ENCODE measurements at places on chromosomes 13 and 19.

DNA sequence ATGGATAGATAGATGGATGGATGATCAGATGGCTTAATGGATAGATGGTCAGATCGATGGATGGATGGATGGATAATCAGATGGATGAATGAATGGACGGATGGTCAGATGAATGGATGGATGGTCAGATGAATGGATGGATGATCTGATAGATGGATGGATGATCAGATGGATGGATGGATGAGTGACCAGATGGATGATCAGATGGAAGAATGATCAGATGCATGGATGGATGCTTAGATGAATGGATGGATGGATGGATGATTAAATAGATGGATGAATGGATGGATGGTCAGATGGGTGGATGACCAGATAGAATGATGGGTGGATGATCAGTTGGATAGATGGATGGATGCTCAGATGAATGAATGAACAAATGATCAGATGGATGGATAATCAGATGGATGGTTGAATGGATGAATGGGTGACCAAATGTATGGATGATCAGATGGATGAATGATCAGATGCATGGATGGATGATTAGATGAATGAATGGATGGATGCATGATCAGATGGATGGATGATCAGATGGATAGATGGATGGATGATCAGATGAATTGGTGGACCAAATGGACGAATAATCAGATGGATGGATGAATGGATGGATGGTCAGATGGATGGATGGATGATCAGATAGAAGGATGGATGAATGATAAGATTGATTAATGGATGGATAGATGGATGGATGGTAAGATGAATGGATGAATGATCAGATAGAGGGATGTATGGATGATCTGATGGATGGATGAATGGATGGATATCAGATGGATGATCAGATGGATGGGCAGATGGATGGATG, 205.1 kb downstream of the TEX29 start:
- no peak for DNase-seq

DNA sequence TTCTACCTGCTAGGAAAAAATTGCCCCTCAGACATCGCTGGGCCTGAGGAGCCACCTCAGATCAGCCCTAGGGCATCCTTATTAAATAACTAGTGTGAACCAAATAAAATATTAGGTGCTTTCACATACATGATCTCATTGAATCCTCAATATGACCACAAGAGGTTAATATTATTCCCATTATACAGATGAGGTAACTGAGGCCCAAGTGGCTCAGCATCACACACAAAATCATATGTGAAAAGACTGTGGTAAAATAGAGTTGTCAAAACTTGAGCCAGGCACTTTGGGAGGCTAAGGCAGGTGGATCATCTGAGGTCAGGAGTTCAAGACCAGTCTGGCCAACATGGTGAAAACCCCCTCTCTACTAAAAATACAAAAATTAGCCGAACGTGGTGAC, 2.9 kb upstream of the DMKN start:
- no peak for DNase-seq

DNA sequence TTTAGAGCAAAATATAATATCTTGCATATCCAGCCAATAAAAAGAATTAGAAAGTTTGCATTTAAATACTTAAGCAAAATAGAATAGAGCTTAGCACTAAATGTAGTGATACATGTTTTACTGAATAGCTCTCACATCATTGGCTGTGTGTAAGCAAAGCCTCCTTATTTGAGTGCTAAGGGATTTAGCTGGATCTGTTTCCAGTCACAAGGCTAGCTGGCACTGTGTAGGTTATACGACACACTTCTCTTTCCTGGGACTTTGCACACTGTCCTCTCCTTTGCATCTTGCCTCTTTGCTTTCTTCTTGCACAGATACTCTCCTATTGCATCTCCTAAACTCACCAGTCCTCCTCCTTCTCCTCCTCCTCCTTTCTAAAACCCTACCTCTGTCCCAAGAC, 423.8 kb downstream of the KLF5 start:
- DNase-seq = no peak

- DNase-seq = no peak
These were observed 11.0 kb upstream of the KLK14 start for GRCh38 chr19:51093510-51094345.

DNA sequence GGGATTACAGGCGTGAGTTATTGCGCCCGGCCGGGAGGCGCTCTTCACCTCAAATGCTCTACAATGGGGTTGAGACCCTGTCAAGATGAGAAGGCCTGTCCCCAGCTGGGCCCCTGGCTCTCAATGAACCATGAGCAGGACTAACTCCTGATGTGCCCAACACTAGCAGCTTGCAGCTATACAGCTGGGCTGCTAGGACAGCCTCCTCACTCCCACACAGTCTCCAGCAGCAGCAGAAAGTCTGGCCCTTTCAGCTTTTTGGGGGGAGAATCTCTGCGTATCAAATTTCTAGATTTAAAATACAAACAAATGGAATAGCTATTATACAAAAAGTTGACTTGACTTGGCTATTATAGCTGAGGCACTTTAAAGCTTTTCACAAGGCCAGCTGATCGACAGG, 30.2 kb downstream of the TMTC4 start:
- DNase-seq = no peak

GRCh38 chr19:29809795-29810503, 1.8 kb upstream of the CCNE1 start:
- no peak for DNase-seq

GRCh38 chr19:14761607-14762006, 16.8 kb downstream of the ADGRE2 start:
- no peak for DNase-seq

DNA sequence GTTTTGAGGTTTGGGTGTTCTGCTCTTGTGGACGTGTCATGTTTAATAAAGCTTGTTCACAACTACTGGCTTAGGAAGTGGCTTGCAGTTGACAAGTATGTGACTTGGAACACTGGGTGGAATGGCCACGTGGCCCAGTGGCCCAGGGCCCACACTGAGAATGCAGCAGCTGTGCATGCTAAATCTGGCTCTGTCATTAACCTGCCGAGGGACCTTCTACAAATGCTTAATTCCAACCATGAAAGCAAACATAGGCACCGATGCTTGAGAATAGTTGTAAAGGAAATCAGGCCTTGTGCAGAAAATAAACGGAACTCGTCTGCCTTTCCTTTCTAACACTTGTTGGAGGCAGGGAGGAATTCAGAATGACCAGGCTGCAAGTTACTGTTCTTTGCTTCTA, 11.6 kb upstream of the CLDN10 start:
- DNase-seq = no peak

DNA sequence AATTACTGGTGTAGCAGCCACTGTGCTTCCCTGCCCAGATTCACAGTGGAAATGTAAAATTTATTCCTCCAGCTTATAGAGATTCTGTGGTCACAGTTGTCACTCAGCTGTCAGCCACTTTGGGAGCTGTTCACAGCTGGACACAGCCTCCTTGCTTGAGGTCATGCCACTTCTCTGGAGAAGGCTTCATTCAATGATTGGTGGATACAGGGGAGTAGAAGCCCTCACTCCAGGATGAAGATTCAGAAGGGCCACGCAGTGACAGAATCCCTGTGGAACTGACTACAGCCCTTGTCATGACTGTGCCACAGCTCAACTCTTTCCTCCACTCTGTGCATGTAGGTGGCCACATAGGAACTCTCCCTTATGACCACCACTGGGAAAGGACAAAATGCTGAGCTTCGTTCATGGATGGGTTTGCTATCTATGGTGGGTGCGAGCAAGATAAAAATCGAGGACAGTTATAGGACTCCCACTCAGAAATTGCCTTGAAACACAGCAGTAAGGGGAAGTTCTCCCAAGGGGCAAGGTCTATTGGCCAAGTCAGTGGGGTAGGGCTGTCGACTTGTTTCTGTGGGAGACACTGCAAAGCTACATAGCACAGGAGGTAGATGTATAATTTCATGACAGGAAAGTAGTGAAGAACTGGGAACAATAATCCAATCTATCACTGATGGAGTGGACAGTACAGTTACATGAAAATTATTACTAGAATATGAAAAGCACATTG, 98.7 kb downstream of the CCNA1 start:
- no peak for DNase-seq

DNA sequence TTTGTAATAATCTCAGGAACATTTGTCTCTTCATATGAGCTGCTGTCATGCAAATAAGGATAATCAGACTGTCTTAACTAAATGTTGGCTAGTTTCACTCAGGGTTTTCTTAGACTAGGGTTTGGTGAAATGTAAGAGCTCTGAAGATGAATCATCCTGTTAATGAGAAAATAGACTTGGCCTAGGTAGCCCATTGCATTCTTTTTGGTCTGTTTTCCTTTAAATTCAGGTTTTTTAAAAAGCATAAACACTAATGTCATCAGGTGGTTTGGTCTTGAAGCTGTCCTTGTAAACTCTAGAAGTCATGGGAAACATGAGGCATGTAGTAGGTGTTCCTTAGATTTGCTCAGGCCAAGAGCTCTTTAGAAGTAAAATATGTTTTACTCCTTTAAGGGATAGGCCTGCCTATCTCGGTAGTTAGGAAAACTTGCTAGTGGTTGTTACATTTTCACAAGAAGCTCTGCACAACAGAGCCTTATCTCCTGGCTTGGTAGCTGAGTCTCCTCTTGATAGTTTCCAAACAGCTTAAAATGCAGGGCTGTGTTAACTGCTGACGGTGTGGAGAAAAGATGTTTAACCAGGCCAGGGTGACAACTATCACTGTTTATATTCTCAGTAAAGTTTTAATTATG, 62.0 kb upstream of the C1QTNF9B start:
- DNase-seq = no peak

DNA sequence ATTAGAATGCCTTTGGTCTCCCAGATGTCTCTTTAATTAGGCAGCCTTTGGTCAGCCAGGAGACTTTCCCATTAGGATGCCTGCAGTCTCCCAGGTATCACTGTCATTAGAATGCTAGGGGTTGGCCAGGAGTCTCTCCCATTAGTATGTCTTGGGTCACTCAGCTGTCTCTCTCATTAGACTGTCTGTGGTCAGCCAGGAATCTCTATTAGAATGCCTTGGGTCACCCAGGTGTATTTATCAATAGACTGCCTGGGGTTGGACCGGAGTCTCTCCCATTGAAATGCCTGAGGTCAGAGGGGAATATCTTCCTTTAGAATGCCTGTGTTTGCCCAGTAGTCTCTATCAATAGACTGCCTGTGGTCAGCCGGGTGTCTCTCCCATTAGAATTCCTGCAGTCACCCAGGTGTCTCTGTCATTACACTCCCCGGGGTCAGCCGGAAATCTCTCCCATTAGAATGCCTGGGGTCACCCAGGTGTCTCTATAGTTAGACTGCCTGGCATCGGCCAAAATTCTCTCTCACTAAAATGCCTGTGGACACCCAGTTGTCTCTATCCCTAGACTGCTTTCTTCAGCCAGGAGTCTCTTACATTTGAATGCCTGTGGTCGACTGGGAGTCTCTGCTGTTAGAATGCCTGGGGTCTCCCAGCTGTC, 1460.3 kb downstream of the UQCRFS1 start:
- DNase-seq = no peak

DNA sequence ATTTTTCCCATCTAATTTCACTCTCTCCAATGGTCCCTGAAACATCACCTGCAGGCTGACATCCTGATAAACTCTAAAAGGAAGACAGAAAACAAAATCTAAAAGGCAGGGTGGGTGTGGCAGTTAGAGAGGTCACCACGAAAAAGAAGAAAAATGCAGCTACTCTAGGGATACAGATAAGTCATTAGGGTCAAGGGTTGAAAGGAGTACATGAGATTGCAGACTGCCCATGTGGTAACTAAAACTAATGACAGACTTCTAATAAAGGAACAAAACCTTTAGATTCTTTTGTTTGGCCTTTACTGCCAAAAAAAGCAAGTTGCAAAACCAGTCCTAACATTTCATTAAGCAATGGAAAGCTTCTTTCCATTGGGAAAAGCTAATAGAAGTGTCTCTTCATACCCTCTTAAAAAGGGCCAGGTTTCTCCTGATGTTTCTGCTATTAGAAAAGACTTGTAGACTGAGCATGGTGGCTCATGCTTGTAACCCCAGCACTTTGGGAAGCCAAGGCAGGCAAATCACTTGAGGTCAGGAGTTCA, 31.0 kb downstream of the THSD1 start:
- DNase-seq = no peak

GRCh38 chr13:40394304-40394985, 272.0 kb downstream of the FOXO1 start:
- no peak for DNase-seq

DNA sequence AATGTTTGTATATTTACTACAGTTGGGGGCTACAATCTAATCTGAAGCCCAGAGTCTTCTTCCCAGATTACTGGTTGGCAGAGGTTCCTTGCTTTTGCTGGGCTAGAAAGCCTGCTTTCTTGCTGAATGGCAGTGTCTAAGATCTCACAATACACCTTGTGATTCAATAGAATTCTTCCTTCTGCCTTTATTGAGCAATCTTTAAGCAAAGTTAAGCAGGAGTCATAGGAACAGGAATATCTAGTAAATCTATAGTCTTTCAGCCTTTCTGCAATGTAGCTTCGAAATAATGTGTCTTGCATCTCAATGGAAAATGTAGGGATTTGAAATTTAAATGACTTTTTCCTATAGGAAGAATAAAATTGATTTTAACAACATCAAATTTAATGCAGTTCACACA, 346.1 kb downstream of the SLITRK1 start:
- no peak for DNase-seq

GRCh38 chr19:33280351-33280921, 21.9 kb downstream of the CEBPA start:
- DNase-seq = no peak

DNA sequence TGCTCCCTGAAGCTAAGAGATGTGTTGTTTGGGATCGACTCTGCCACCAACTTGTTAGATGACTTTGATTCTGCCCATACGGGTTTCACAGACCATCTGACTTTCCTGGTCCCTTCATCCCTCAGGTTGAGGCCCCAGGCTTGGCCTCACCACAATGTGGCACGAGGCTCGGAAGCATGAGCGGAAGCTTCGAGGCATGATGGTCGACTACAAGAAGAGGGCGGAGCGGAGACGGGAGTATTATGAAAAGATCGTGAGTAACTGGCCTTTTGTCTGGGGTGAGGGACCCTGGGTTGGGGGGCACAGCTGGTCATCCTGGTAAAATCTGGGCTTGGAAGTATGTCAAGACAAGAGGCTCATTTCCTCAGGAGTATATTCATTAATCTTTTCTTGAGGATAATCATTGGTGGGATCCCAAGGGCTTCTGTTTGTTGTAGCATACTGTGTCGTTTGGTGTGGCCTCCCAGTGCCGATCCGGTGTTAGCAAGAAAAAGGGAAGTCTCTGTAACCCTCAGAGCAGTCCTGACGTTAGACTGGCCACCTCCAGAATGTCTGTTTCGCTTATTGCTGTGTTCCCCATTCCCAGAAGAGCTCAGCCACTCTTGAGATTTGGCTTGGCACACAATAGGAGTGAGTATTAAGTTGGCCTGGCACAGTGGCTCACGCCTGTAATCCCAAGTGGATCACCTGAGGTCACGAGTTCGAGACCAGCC, 1.4 kb downstream of the CLASRP start:
- no peak for DNase-seq

DNA sequence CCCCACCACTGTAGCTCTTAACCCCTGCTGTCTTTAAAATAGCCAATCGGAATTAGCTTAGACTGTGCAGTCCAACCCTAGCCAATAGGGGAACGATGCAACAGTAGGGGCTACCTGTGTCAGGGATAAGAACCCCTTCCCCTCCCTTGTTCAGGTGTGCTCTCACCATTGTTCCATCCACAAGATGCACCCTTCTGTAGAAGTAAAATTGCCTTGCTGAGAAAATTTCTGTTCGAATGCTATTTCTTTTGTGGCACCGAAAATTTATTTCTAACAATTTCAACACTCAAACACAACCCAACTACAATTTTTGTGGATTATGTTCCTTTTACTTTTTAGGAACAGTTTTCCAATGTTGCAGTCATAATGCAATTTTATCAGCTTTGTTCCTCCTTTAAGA, 3.6 kb upstream of the ZNF583 start:
- DNase-seq = no peak

- DNase-seq = no peak
These were observed 80.1 kb downstream of the CYSLTR2 start for GRCh38 chr13:48733739-48734335.
